ENCODE measurements at places on chromosomes 7 and 10. TPM values are rescaled to one million over a fixed set of nuclear protein-coding genes. Genes with fewer than 3 reads are reported as not detected.

The RNLS gene
- 7.5 TPM for total RNA-seq

- H3K4me1 ChIP-seq, result no peaks in the 10 kb centered on the region
- DNase-seq, result no peak
- no peaks in the 10 kb centered on the region for H3K36me3 ChIP-seq
- no peak overlapping the region for H3K4me3 ChIP-seq
- H3K27me3 ChIP-seq, result no peaks in the 10 kb centered on the region
- no peak overlapping the region for H3K27ac ChIP-seq
Measured at GRCh38 chr7:26534649-26535482, 243.2 kb downstream of the SNX10 start.

- no peak for DNase-seq
- H3K36me3 ChIP-seq, result no peaks in the 10 kb centered on the region
- no peak overlapping the region for H3K4me3 ChIP-seq
- H3K4me1 ChIP-seq, result no peaks in the 10 kb centered on the region
- H3K27me3 ChIP-seq, result no peaks in the 10 kb centered on the region
Measured at GRCh38 chr7:36591636-36592035, 132.7 kb downstream of the AOAH start.

The MORN4 gene
- total RNA-seq, result 2.8 TPM

- H3K27ac ChIP-seq, result peak overlapping the region; percentile 92
- no peaks in the 10 kb centered on the region for H3K27me3 ChIP-seq
- peak overlapping the region; percentile 95 for H3K4me3 ChIP-seq
- DNase-seq, result no peak
Measured at GRCh38 chr10:123007558-123008354, 839 bp downstream of the IKZF5 start.

GRCh38 chr10:25972631-25973030 lies 38.6 kb downstream of the MYO3A start:
- no peaks in the 10 kb centered on the region for H3K36me3 ChIP-seq
- H3K27me3 ChIP-seq, result no peaks in the 10 kb centered on the region
- no peak overlapping the region for H3K27ac ChIP-seq
- DNase-seq, result no peak
- H3K4me3 ChIP-seq, result no peak overlapping the region

All from B cell (primary cell).